NCI-H2107 (cell line): ENCODE measurements at places on chromosomes 7 and 10.

DNA sequence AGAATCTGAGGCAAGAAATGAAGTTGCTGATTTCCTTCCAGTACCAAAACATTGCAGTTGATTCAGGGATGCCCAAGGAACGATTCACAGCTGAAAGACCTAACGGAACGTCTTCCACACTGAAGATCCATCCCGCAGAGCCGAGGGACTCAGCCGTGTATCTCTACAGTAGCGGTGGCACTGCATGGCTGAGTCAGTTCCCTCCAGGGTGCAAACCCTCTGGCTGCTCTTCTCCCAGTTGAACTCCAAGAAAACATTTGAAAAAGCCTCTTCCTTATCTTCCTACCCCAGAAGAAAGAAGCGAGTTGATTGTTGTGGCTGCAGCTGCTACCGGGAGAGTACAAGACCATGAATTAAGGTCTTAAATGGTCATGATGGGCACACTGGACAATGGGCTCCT, 147.1 kb upstream of the PRSS1 start:
- no peak for DNase-seq

DNA sequence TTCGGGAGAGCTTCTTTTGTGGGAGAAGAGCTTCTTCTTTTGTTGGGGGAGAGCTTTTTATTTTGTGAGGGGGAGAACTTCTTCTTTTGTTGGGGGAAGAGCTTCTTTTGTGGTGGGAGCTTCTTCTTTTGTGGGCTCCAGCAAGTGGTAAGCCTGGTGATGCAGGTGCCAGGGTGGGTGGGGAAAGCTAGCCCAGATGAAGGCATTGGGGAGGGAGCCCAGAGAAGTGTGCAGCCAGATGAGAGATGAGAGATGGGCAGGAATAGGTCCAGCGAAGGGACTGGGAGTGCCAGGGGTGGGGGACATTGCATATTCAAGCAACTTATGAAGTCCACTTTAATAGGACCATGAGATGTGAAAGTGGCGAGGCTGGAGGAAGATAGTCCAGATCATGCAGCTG, 9.7 kb downstream of the ADRA2A start:
- DNase-seq: no peak

- DNase-seq: no peak
These were observed 18.6 kb upstream of the RAPGEF5 start for GRCh38 chr7:22375359-22376048.

DNA sequence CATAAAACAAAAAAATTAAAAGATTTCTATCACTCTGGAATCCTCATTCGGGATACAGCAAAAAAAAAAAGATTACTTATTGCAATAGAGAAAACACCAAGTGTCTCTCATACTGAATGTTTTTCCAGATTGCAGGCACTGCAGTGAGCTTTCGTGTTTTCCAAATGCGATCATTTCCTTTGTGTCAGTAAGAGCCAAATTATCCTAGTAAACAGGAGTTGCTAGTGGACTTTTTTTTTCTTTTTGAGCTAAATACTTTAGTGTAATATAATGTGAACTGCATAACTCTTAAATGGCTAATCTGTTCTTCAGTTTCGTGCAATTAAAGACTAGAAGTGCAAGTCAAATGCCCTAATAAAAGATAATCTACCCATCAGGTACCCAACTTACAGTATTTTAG, 44.4 kb upstream of the TOMM7 start:
- no peak for DNase-seq

GRCh38 chr7:137818036-137818435, 28.7 kb downstream of the DGKI start:
- no peak for DNase-seq
